SJCRH30 (cell line): ENCODE measurements at places on chromosomes 2 and 18.

- no peak for DNase-seq
Measured at GRCh38 chr18:45221363-45221762, 393.9 kb upstream of the SLC14A2 start.

GRCh38 chr2:176817061-176817565 lies 395.5 kb upstream of the HNRNPA3 start:
- no peak for DNase-seq

DNA sequence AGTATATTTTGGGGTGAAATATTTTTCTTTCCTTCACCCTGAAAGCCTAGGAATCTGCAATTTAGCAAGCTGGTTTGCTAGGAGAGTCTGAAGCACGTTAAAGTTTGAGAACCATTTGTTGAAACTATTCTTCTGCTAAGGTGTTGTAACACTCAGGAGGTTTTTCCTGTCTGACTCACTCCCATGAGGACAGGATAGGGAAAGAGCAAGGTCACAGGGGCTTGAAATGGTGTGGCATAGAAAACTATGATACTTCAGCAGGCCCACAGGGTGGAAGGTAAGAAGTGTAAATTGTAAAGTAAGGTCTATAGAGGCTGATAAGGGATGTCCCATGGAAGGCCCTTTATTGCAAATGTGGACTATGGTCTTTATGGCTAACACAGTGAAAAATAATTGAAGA lies 177.7 kb upstream of the ZC3H15 start:
- DNase-seq: no peak

DNA sequence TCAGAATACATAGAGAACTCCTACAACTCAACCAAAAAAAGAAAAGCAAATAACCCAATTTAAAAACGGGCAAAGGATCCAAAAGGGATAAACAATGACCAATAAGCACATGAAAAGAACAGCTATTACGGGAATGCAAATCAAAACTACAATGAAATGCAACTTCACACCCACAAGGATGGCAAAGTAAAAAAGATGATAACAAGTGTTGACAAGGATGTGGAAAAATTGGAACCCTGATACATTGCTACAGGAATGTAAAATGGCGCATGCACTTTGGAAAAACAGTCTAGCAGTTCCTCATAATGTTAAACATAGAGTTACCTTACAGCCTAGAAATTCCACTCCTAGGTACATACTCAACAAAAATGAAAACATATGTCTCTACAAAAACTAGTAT lies 4.7 kb downstream of the EXOC6B start:
- no peak for DNase-seq

DNA sequence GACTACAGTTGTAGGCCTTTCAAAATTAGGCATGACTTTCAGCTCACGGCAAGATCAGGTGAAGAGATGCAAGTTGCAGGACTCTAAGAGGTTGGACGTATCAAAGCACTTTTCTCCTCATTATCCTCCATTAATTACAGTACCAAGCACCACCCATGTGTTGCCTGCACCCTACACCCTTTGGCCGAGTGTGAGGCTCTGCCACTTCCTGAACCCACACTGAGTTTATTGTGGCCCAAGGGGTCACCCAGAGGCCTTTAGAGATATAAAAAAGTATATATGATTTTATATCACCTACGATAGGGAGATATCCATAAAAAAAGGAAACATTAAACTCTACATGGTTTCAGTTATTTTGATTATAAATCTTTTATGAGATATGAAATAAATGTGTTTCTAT lies 2.8 kb downstream of the UGT1A8 start:
- DNase-seq: no peak

DNA sequence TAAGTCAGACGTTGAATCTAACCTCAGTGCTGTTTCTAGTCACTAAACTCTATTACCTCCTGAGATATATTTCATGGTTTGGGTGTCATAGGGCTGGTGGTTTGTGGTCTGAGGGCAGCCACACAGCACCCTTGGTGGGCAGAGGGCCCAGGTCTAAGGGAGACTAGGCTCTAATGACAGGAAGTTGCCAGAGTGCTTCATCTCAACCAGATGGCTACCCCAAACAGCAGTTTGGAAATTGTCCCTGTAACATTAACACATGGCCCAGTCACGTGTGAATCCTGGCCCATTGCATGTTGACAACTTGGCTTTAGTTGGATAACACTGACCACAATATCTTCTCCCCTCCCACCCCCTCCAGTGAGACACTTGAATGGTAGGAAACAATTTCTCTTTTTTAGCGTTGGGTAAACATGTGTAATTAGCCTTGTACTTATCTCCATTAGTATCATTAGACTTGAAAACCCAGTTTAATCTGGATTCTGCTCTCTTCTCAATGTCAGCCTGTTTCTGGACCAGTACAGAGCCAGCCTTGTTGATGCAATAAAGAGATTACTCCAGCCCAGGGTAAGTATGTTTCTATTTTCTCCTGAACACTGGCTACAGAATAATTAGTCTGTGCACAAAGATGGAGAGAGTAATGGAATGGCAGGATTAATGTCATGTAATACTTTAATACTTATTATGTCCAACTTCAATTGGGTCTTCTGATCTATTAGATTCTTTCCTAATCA lies 187.8 kb upstream of the SIX3 start:
- DNase-seq: peak; percentile 90

DNA sequence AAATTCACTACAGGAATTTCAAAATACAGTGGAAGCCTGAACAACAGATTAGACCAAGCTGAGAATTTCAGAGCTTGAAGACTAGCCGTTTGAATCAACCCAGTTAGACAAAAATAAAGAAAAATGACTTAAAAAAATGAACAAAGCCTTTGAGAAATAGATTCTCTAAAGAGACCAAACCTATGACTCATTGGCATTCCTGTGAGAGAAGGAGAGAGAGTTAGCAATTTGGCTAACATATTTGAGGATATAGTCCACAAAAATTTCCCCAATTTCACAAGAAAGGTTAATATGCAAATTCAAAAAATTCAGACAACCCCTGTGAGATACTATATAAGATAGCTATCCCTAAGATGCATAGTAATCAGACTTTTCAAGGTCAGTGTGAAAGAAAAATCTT lies 78.0 kb downstream of the MYO3B start:
- no peak for DNase-seq

DNA sequence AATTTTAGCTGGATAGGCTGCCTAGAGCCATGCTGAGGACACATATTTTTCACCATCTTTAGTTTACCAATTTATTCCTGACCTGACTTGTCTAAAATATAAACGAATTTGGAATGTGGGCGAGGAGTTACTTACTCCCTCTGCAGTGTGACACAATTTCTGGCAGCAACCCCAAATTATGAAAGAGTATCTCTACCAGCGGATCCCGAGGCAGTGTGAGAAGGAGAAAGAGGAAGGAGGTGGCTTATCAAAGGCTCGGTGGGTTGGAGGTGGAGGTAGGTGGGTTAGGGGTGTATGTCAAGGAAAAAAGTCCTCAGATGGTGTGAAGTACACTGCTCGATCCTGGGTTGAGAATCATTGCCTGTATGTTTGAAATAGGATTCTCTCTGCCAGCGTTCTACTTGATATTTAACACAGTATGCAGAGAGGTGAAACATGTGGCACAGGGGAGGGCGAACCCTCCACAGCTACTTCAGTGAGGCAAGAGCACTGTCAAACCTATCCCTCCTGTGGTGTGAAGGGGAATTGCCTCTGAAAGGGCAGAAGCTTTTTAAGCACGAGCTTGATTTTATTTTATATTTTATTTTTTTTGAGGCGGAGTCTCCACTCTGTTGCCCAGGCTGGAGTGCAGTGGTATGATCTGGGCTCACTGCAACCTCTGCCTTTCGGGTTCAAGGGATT lies 76.0 kb downstream of the RFTN2 start:
- DNase-seq: peak; percentile 39

DNA sequence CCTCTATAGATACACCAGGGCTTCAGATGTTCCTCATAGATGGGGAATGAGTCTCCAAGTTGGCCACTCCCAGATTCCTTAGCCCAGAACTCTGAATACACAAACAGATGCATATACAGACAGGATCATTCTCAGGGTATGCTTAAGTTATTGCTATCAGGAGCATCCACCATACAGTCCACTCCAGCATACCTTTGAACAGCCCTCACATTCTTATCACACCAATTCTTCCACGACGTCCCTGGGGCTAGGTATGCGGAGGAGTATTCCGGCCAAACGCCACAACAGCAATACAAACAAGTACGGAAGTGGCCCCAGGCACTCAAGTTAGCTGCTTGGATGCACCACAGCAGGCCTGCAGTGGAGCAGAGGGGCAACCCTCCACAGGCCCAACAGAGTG lies 312.5 kb upstream of the CHAC2 start:
- no peak for DNase-seq

GRCh38 chr2:148704247-148704646 lies 59.7 kb downstream of the EPC2 start:
- DNase-seq: no peak

DNA sequence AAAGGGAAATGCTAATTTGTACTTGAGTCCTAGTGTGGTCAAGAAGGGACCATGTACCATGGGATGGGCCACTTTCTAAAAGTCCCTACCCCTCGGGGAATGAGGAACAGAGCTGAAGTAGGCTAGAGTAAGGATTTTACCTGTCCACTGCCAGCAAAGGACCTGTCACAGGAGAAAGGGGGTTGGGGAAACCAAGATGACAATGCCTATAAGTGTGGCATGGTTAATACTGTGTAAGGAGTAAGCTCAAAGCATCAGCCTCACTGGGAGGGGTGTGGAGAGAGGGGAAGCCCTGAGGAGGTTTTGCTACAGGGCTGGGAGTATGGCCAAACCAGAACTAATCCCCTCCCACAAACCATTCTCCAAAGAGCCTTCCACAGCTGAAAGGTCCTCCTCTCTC lies 15.8 kb downstream of the GKN2 start:
- no peak for DNase-seq

- no peak for DNase-seq
Measured at GRCh38 chr2:136107051-136108033, 10.6 kb downstream of the CXCR4 start.

DNA sequence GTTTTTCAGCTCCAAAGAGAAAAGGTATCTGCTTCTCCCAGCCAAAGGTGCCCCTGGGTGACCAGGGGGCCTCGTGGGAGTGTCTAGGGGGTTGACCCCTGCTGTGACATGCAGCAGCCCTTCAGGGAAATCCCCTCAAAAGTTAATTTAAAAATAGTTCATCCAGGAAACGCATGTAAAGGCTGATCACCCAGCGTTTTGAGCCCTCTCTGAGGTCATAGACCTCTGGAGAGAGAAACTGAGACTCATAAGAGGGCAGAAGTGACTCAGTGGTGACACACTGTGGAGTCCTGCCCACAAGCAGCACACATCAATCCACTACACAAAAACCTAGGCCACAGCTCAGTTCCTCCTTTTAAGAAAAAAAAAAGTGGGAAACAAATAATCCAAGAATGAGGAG lies 11.9 kb downstream of the GAL3ST2 start:
- no peak for DNase-seq

- peak; percentile 71 for DNase-seq
Measured at GRCh38 chr2:224723586-224724217, 7.5 kb upstream of the CCDC195 start.

- no peak for DNase-seq
Measured at GRCh38 chr2:148861367-148861766, 13.7 kb upstream of the KIF5C start.
